ENCODE measurements at places on chromosomes 1 and 21. TPM values are rescaled to one million over a fixed set of nuclear protein-coding genes. Genes with fewer than 3 reads are reported as not detected.
A peak's percentile ranks its signal among the peaks of the same experiment; 100 is the strongest.

DNA sequence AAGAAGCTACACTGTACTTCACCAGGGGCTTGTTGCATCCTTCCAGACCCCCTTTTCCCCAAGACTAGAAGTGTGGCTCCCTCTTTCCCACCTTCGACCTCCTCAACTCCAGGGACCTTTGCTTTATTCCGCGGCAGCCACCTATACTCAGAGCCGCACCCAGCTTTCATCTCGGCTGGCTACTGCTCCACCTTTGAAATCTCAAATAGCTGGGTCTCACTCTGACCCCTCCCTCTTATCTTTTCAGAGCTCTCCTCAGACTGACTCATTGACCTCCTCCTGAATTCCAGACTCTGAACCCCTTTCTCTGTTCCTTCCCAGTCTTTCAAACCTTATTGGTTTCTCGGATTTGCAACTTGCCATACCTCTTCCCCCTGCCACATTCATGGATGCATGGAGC lies 144.7 kb upstream of the JUN start:
- H3K36me3 ChIP-seq, result no peaks in the 10 kb centered on the region
- DNase-seq, result no peak
- peaks cover 17% of the 10 kb centered on the region for H3K4me1 ChIP-seq

CACYBP gene
- total RNA-seq, result 116 TPM

SAMD13 gene
- 10.4 TPM for total RNA-seq

- H3K4me3 ChIP-seq, result no peak overlapping the region
- H3K27ac ChIP-seq, result no peak overlapping the region
- peaks cover 3% of the 10 kb centered on the region for H3K27me3 ChIP-seq
- H3K36me3 ChIP-seq, result no peaks in the 10 kb centered on the region
- H3K4me1 ChIP-seq, result no peaks in the 10 kb centered on the region
Observed at GRCh38 chr1:231971397-231972110, 345.0 kb downstream of the DISC1 start.

- DNase-seq, result peak; percentile 64
- peak overlapping the region; percentile 72 for H3K4me3 ChIP-seq
Observed at GRCh38 chr1:159854693-159855192, 7.7 kb downstream of the VSIG8 start.

GRCh38 chr1:155037851-155038441 lies 4.3 kb downstream of the DCST1 start:
- peaks cover 3% of the 10 kb centered on the region for H3K4me1 ChIP-seq
- H3K27me3 ChIP-seq, result peaks cover 23% of the 10 kb centered on the region
- H3K27ac ChIP-seq, result no peak overlapping the region
- DNase-seq, result no peak

DNA sequence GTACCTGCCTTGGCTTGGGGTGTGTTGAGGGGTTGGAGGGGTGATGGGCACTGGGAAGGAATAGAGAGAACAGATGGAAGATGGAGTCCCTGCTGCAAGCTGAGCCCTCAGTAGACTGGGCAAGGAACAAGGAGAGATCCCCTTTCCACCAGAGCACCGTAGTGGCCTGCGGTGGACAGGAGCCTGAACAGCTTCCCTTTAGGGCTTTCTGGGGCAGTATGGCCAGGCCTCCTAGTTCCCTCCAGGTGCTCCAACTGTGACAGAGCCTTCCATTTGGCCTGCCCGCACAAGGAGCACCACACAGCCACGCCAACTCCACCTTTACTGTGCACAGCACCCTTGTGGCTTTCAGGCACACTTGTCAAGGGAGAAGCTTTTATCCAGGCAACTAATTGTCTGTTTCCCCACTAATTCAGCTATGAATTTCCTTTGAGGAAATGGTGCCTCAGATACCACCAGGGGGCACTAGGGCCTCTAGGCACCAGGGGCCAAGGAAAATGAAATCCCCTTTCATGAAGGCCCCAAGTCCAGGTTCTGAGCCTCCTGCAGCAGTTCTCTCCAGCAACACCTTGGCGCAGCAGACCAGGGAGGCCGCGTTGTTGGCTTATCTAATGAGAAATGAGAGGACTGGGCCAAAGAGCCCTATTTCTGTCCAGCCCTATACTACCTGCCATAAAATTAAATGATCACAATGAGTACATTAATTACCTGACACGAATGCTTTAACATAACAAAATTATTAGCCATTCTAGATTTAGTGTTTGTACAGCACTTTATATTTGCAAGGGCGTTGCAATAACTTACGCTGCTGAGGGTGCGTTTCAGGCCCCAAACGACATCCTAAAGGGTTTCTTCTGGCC lies 23.1 kb upstream of the ERI3 start:
- peaks cover 2% of the 10 kb centered on the region for H3K4me1 ChIP-seq
- DNase-seq, result peak; percentile 40
- H3K4me3 ChIP-seq, result no peak overlapping the region
- no peaks in the 10 kb centered on the region for H3K36me3 ChIP-seq
- peaks cover 26% of the 10 kb centered on the region for H3K27me3 ChIP-seq

- H3K27me3 ChIP-seq, result no peaks in the 10 kb centered on the region
- H3K4me3 ChIP-seq, result no peak overlapping the region
- H3K4me1 ChIP-seq, result peaks cover 14% of the 10 kb centered on the region
- H3K36me3 ChIP-seq, result no peaks in the 10 kb centered on the region
Observed at GRCh38 chr21:39103689-39104088, 79.6 kb downstream of the PSMG1 start.

- peaks cover 13% of the 10 kb centered on the region for H3K27me3 ChIP-seq
- no peaks in the 10 kb centered on the region for H3K36me3 ChIP-seq
- peaks cover 8% of the 10 kb centered on the region for H3K4me1 ChIP-seq
Observed at GRCh38 chr1:226827968-226828513, 42.4 kb upstream of the PSEN2 start.

DNA sequence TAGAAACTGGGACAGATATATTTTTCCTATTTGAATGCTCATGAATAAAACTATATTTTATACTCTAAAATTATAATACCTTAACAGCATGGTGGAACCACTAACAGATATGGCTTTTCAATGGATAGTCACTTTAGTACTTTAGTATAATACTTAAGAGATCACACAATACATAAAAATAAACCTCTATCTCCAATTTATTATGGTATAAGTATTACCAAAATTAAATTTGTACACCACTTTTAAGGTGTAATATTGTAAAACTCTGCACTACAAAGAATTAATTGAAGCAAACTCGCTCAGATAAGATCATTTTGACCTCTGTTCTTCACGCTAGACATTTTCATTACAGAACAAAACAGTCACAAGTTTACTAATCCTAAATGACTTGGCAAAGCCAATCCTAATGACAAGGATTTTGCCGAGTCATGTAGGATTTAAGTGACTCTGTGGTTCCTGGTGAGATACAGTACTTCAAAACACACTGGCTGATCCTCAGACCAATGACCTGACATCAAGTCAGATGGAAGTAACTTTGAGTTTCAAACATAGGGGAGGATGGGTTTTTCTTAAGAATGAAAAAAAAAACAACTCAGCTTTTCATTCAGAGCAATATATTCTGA lies 200.6 kb downstream of the SMYD3 start:
- no peak for DNase-seq
- no peaks in the 10 kb centered on the region for H3K36me3 ChIP-seq
- no peak overlapping the region for H3K4me3 ChIP-seq
- peaks cover 2% of the 10 kb centered on the region for H3K4me1 ChIP-seq
- no peak overlapping the region for H3K27ac ChIP-seq

- peaks cover 3% of the 10 kb centered on the region for H3K4me1 ChIP-seq
- H3K27ac ChIP-seq, result no peak overlapping the region
- no peak for DNase-seq
- no peaks in the 10 kb centered on the region for H3K27me3 ChIP-seq
- H3K4me3 ChIP-seq, result no peak overlapping the region
- no peaks in the 10 kb centered on the region for H3K36me3 ChIP-seq
Observed at GRCh38 chr21:37849506-37850102, 66.7 kb downstream of the KCNJ6 start.

KLHDC7A gene
- total RNA-seq, result 1.6 TPM

RAP1A gene
- total RNA-seq, result 36.6 TPM

ASPM gene
- 17.1 TPM for total RNA-seq

GRCh38 chr1:1371364-1371745 lies 3.7 kb downstream of the AURKAIP1 start:
- no peak for DNase-seq
- H3K36me3 ChIP-seq, result peaks cover 3% of the 10 kb centered on the region
- H3K27ac ChIP-seq, result no peak overlapping the region
- no peak overlapping the region for H3K4me3 ChIP-seq
- no peaks in the 10 kb centered on the region for H3K27me3 ChIP-seq

- H3K4me1 ChIP-seq, result no peaks in the 10 kb centered on the region
- H3K4me3 ChIP-seq, result no peak overlapping the region
- H3K27me3 ChIP-seq, result no peaks in the 10 kb centered on the region
- no peaks in the 10 kb centered on the region for H3K36me3 ChIP-seq
- no peak overlapping the region for H3K27ac ChIP-seq
- no peak for DNase-seq
Observed at GRCh38 chr1:195529881-195530280, 1078.4 kb downstream of the KCNT2 start.

GLMN gene
- total RNA-seq, result 19.6 TPM

GRCh38 chr1:45499415-45499769 lies 481 bp downstream of the CCDC163 start:
- DNase-seq, result no peak
- H3K27me3 ChIP-seq, result no peaks in the 10 kb centered on the region
- H3K27ac ChIP-seq, result peak overlapping the region; percentile 94
- peaks cover 5% of the 10 kb centered on the region for H3K36me3 ChIP-seq

- no peak for DNase-seq
- peak overlapping the region; percentile 72 for H3K4me3 ChIP-seq
- H3K36me3 ChIP-seq, result no peaks in the 10 kb centered on the region
- H3K27ac ChIP-seq, result no peak overlapping the region
Observed at GRCh38 chr1:217135569-217135915, 412.3 kb upstream of the ESRRG start.

INAVA gene
- total RNA-seq, result 84.2 TPM

DNA sequence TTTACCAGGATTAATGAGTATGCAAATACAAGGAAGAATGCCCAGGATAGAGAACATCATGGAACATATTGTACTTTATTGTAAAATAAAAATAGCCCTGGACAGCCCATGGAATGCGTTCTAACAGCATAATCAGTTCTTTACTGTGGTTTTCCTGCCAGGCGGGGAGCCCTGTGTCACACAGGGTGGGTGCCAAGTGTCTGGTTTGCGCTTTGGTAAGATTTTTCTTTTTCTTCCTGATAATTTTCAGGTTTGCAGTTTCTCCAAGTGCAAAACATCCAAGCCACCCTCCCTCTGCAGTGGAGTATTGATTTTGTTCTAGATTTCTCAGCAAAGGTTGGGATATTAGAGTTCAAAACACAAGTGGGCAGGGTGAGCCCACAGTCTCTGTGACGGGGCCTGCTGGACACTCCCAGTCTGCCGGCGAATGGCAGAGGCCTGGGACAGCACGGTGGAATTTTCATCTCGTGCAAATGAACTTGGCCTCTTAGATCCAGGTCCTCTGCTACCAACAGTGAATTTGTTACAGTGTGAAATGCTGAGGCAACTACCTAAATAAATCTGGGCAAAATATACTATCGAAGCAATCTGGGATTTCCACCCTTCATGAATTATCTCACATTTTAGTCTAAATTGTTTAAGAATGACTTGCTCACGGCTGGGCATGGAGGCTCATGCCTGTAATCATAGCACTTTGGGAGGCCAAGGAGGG lies 15.6 kb upstream of the KCNJ15 start:
- H3K27ac ChIP-seq, result no peak overlapping the region
- H3K4me1 ChIP-seq, result peaks cover 22% of the 10 kb centered on the region

B3GALT5 gene
- 1.6 TPM for total RNA-seq

ASCL5 gene
- total RNA-seq, result 0.26 TPM

GRCh38 chr21:31505975-31506374 lies 153.5 kb upstream of the SOD1 start:
- no peak overlapping the region for H3K4me3 ChIP-seq
- no peak for DNase-seq
- no peaks in the 10 kb centered on the region for H3K36me3 ChIP-seq
- peaks cover 16% of the 10 kb centered on the region for H3K4me1 ChIP-seq

CIART gene
- total RNA-seq, result 1.9 TPM

LCE6A gene
- total RNA-seq, result not detected

KCNE1 gene
- total RNA-seq, result 0.53 TPM

CDA gene
- not detected for total RNA-seq

DNA sequence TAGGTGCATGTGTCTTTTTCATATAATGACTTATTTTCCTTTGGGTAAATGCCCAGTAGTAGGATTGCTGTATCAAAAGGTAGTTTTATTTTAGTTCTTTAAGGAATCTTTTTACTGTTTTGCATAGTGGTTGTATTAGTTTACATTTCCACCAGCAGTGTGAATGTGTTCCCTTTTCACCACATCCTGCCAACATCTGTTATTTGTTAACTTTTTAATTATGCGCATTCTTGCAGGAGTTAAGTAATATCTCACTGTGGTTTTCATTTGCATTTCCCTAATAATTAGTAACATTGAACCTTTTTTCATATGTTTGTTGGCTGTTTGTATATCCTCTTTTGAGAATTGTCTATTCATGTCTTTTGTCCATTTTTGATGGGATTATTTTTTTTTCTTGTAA lies 1761.9 kb downstream of the PLA2G4A start:
- DNase-seq, result no peak
- H3K36me3 ChIP-seq, result no peaks in the 10 kb centered on the region

DNA sequence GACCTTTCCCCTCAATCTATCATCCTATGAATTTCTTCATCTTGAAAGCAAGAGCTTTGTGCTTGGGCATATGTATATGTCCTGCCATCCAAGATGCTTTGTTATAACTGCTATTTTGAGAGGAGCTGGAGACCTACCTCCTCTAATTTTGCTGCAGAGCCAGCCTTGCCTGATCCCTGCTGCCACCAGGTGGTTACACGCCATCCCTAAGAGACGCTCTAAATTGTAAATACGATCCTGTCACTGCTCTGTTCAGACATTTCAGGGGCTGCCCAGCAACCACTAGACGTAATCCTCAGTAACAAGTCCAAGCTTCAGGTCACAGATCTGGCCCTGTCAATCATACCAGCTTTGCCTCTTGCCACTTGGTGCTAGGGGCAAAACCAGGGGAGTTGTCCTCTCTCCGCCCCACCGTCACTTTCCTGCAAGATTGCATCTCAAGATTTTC lies 32.9 kb downstream of the GPA33 start:
- no peak overlapping the region for H3K4me3 ChIP-seq
- no peak for DNase-seq
- H3K27me3 ChIP-seq, result peaks cover 18% of the 10 kb centered on the region
- H3K27ac ChIP-seq, result no peak overlapping the region
- no peaks in the 10 kb centered on the region for H3K4me1 ChIP-seq

DNA sequence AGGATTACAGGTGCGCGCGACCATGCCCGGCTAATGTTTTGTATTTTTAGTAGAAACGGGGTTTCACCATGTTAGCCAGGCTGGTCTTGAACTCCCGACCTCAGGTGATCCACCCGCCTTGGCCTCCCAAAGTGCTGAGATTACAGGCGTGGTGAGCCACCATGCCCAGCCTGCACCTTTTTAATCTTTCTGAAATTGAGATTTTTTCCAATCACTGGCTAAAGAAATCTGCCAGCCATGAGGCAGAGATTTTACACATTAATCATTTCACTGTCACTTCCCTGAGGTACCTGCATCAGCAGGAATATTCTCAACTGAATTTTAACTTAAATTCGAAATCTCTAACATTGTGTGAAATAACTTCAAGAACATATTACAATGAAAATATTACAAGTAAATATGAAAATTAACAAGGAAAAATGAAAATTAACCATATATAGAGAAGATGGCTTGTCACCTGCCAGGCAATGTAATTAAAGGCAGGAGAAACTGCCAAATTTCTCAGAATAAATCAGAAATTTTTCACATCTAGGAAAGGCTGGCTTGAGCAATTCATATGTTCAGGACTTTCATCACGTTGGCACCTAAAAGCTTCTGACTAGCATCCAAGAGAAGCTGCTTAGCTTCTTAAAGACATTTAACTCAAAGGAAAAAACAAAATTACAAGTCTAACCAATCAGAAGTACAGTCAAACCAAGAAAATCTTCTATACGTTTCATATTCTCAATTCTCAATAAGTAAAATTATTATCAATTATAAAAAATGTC lies 5.9 kb downstream of the ANKRD13C start:
- no peak for DNase-seq
- no peak overlapping the region for H3K4me3 ChIP-seq
- H3K27me3 ChIP-seq, result no peaks in the 10 kb centered on the region
